ENCODE measurements at places on chromosomes 12 and 14. TPM values are rescaled to one million over a fixed set of nuclear protein-coding genes. Genes with fewer than 3 reads are reported as not detected.

DNA sequence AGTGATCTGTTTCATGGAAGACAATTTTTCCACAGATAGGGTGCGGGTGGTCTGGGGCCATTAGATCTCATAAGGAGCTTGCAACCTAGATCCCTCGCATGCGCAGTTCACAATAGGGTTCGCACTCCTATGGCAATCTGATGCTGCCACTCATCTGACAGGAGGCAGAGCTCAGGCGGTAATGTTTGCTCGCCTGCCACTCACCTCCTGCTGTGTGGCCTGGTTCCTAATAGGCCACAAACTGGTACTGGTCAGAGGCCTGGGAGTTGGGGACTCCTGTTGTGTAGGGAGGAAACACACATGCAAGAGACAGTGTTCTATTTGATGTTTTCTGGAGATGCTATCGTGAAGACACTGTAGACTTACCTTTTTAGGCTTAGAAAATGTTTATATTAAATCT is 77.0 kb upstream of the FGD4 start:
- H3K27ac ChIP-seq, result no peak overlapping the region
- DNase-seq, result no peak
- H3K36me3 ChIP-seq, result peaks cover 2% of the 10 kb centered on the region
- H3K4me3 ChIP-seq, result no peak overlapping the region
- H3K27me3 ChIP-seq, result no peaks in the 10 kb centered on the region

- H3K27me3 ChIP-seq, result peaks cover under 1% of the 10 kb centered on the region
- no peak overlapping the region for H3K27ac ChIP-seq
- no peak overlapping the region for H3K4me3 ChIP-seq
- DNase-seq, result no peak
Measured at GRCh38 chr12:106126441-106127337, 12.1 kb downstream of the NUAK1 start.

The KRT84 gene
- total RNA-seq, result not detected

DNA sequence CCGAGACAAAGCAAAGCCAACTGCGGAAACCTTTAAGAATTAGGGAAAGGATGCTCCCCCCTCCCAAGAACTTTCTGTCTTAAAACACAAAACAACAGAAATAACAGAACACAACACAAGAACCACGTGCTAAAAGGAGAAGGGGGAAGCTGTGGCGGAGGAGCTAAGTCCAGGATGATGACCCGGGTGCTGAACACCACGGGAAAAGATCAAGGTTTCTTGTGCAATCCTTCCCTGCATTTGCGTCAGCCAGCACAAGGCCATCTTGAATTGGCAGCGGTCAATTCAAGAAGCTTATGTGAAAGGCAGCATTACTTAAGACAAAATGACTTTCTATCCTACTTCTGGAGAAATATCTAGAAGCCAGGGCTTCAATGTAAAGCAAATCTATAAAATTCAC is 11.0 kb upstream of the CREBL2 start:
- H3K27me3 ChIP-seq, result no peaks in the 10 kb centered on the region
- H3K4me1 ChIP-seq, result no peaks in the 10 kb centered on the region
- no peak for DNase-seq
- H3K4me3 ChIP-seq, result no peak overlapping the region
- no peaks in the 10 kb centered on the region for H3K36me3 ChIP-seq
